ENCODE measurements at places on chromosomes 2 and 18. TPM values are rescaled to one million over a fixed set of nuclear protein-coding genes. Genes with fewer than 3 reads are reported as not detected.

GRCh38 chr18:23772327-23773024 lies 83.2 kb downstream of the LAMA3 start:
- DNase-seq, result no peak

Gene NEUROD1
- not detected for total RNA-seq

- DNase-seq, result no peak
These were observed 14.0 kb upstream of the BIRC6 start for GRCh38 chr2:32342801-32343200.

Gene ZNF892
- total RNA-seq, result 2.8 TPM

DNA sequence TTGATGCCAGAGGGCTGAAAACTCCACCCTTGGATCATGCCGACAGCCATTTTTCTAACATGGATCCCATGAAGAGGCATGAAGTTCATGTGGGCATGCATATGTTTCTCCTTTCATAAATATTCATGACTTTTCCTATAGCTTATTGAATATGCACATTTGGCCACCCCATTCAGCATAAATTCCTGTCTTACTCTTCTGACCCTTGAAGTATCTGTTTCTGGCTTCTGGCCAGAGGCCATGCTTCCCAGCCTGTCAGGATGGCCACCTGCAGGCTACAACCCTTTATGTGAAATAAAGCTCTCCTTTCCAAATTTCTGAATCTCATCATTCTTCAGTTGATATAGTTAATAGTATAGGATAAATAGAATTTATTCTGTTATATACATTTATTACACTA lies 19.6 kb upstream of the MSTN start:
- no peak for DNase-seq

DNA sequence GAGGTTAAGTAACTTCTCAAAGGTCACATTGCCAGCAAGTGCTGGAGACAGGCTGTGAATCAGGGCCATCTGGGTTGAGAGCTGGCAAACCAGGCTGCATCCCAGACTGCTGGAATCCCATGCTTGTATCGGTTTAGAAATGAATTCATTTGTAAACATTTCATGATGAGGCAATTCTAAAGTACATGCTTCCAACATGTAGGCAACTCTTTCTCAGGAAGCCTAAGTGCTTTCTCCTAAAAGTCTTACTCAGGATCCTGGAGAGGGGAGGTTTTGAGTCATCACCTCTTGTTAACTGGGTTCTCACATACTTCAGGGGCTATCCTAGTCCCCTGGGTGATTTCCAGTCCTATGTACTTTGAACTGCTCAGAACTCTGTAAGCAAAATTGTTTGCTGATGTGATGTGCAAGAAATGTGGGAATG lies 416.5 kb downstream of the MEIS1 start:
- no peak for DNase-seq

DNA sequence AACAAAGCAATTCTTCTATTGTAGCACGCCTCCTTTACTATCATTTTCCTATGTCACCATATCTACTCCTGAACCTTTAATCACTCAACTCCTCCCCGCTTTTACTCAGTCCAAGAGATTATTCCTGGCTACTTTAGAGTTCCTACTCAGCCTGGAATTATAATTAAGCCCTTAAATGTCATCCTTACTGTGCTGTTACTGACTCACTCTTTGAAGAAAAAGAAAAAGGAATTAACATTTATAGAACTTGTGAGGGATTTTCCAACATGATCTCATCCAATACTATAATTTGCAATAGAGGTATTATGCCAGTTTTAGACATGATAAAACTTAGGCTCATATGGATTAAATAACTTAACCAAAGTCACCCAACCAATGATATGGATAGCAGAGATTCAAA lies 61.7 kb downstream of the CCDC88A start:
- no peak for DNase-seq

DNA sequence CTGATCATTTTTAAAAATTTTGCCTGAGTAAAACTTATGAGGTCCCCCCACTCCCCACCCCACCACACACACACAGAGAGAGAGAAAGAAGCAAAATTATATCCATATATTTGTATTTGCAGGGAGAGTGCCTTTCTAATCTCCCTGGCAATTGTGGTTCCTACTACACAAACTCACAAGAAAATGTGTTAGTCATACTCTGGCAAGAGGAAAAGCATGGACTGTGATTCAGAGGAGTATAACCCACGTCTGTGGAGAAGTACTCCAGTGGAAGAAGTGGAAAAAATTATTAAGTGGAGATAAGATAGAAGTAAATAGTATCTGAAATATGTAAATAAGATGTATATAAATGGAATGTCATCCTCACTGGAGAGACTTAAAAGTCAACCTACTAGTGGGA lies 114.0 kb downstream of the DSEL start:
- DNase-seq, result no peak

- DNase-seq, result no peak
These were observed 146.5 kb downstream of the SH3BP4 start for GRCh38 chr2:235098269-235098668.

DNA sequence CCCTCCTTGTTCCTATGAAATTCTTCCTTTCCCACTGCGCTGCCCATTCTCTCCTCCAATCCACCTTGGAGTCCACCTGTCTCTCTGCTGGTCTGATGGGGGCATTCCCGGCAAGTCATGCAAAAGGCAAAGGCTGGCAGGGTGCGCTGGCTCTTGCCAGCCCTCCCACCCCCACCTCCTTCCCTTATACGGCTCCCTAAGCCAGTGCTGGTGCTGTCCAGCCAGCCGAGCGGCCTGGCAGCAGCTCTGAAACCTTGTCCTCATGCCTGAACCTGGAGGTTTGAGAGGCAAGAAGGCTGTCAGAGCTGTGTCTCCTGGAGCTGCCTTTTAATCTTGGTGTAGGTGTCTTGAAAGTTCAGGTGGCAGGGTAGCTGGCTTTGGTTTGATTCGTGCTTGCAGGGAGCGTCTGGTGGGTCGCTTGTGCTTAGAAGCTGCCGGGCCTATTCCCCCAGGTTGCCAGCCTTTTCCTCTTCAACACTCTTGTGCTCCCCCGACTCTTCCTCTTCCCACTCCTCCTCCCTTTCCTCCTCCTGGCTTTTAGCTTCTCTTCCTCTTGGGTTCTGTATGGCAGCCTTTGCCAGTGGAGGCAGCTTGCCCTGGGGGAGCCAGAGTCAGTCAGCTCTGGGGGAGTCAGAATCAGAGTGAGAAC lies 748 bp downstream of the LIPG start:
- DNase-seq, result no peak

DNA sequence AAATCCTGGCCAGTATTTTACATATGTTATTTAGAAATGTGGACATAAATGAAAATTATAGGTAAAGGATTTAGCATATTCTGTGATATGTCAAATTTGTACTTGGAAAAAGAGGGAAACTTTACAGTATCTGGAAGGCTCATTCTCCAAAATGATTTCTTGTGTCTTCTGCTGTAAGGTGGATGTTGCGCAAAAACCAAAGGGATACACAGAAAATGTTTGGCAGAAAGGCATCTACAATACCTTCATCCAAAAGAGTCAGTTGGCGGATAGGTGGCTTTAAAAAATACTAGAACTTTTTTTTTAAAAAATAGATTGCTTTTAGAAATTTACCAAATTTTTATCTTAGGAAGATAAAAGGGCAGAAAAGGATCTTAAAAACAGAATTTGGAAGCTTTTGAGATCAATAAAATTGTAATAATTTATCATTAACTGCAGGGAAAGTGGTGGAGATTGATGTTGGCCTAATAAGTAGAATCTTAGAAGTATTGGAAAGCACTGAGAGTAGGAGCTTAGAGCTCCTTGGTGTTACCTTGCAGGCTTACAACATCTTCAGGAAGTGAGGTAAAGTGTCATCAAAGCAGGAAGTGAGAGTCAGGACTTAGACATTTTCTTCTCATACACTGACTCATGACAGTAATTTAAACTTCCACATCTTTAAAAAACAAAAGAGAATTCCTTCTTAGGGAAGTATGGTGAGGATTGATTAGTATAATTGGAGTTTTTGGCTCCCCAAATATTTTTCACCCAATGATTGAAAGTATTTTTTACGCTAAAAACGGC lies 2.1 kb downstream of the NABP1 start:
- DNase-seq, result no peak

DNA sequence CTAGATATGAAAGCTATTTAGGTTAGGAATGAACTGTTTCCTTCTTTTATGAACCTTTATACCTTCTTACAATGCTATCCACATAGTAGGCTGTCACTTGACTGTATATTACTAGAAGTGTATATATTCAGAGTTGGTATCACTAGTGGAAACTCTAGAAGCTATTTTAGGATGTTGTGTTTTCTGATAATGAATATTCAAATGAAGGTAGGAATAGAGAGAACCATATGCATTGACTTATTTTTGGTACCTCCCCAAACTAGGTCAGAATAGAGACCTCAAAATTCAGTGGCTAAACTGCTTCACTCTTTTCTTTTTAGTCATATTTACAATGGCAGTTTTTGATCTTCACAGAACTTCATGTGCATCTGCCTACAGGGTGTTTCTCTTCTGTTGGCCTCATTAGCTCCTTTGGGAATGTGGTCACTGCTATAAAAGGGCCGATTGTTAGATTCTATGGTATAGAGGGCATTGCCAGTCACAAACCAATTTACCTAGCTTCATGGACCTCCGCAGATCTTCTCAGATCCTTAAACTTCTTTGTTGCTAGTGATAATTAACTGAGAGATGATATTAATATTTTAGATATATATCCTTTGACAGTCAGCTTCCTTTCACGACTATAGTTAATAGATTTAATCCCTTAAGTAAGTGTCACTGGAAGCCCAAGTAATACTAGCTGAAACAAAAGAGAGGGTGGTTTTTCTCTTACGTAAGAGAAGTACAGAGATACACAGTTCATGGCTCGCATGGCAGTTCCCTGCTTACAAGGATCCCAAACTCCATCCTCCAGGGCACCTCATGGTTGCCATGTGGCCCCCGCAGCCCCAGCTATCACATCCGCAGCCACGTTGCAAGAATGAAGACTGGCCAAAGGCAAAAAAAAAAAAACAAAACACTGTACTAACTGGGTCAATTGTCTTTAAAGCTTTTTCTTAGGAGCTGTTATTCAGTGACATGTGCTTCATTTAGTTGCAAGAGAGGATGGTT lies 61.0 kb downstream of the TSPYL6 start:
- no peak for DNase-seq

GRCh38 chr2:167749016-167749415 lies 498.4 kb downstream of the STK39 start:
- DNase-seq, result no peak

GRCh38 chr2:86296947-86297346 lies 40.5 kb downstream of the REEP1 start:
- DNase-seq, result no peak
